ENCODE measurements at places on chromosomes 16 and 17.

- peak; percentile 23 for DNase-seq
These were observed 65.3 kb upstream of the NUDT7 start for GRCh38 chr16:77657016-77657415.

DNA sequence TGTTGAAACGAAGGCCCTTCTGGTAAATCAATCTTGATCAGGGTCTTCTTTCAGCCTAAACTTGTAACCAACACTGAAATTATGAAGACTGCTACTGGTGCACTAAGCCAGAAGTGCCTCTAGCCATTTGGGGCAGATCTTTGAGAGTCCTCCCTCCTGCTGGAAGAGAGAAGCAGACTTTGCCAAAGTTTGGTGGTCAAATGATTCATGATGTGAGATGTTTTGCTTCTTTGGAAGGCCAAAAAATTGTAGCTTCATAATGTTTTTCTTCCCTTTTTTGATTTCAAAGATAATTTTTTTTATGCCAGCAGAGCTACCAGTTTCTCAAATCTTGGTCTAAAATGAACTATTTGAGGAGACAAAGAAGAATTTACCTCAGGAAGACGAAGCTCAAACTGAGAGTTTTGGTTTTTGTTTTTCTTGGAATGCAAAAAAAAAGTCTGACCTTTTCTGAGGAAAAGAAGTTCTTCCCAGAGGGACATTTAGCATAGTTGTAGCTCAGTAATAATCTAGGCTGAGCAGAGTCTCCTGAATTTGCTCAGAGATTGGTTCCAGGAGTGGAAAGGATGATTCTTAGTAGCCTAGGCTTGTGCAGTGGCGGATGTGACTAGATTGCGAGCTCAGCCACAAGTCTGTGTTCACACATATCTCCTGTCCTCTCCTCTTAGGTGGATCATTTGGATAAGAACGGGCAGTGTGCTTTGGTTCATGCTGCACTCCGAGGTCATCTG is 50.9 kb downstream of the CYB561 start:
- peak; percentile 89 for DNase-seq

GRCh38 chr16:5031601-5032000 is 2.1 kb downstream of the NAGPA start:
- no peak for DNase-seq

GRCh38 chr16:55543472-55543871 is 23.0 kb upstream of the CAPNS2 start:
- peak; percentile 66 for DNase-seq

- no peak for DNase-seq
These were observed 761 bp upstream of the CCL8 start for GRCh38 chr17:34318474-34318873.

GRCh38 chr16:70520612-70521297 is 2.6 kb downstream of the COG4 start:
- DNase-seq = peak; percentile 80
